ENCODE measurements at places on chromosomes 4 and X.

- DNase-seq, result no peak
Measured at GRCh38 chr4:168384437-168385141, 66.0 kb upstream of the DDX60 start.

DNA sequence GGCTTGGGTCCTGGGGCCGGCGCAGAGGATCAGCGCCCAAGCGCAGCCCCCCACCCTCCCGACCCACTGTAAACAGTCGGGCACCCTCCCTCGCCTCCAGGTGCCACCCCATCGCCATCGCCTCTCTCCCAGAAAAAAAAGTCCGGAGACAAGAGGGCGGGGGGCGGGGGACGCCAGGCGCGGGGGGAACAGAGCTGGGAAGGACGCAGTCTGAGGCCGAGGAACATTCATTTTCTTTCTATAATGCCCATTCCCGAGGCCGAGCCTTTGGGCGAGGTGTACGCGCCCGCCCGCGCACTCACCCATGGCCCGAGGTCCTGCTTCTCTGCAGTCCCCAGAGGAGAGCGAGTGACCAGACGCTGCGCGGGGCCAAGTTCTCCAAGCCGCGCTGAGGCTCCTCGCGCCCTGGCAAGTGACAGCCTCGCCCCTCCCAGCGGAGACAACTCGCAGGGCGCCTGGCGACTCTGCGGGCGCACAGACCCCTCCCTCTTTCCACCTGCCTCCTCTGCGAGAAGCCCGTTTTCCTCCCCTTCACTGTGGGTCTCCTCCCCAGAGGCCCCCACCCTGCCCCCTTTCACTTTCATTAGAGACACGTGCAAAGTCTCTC is 63.5 kb upstream of the WDR17 start:
- no peak for DNase-seq

GRCh38 chrX:139530550-139530949 is at the start of gene F9:
Gene F9 (plus strand): TSS chrX:139530739. CDS start chrX:139530765, 26 bp downstream.
- DNase-seq, result no peak

- DNase-seq, result no peak
Measured at GRCh38 chr4:78862314-78862737, 76.9 kb downstream of the PAQR3 start.

DNA sequence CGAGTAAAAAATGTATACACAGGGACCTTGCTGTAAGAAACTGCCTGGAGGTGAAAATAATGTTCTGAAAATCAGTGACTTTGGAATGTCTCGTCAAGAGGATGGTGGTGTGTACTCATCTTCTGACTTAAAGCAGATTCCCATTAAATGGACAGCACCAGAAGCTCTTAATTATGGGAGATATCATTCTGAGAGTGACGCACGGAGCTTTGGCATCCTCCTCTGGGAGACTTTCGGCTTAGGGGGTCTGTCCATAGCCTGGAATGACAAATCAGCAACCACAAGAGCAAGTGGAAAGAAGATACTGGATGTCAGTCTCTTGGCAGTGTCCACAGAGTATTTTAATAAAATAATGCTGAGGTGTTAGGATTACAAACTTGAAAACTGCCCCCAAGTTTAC is 129.4 kb downstream of the THOC2 start:
- no peak for DNase-seq
